AG09319 (cell line): ENCODE measurements at places on chromosomes 7 and 10.

DNA sequence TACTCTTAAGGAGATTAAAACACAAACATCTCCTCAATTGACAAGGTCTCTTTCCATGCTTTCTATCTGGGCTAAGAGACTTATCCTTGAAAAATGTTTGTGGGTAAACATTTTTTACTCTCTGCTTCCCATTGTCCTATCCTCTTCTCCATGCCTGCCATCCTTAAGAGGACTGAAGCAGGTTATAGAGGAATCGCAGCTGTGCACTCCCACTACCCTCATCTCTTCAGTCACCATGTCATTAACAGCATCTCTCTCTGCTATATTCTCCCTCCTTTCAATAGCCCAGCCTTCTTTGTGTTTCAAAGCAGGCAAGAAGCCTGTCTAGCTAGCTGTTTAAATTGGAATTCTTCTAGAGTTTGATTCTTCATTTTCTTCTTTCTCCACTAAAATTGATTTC, 22.6 kb downstream of the COL1A2 start:
- DNase-seq, result no peak

GRCh38 chr7:138549082-138549481, 89.0 kb downstream of the TRIM24 start:
- DNase-seq, result no peak

DNA sequence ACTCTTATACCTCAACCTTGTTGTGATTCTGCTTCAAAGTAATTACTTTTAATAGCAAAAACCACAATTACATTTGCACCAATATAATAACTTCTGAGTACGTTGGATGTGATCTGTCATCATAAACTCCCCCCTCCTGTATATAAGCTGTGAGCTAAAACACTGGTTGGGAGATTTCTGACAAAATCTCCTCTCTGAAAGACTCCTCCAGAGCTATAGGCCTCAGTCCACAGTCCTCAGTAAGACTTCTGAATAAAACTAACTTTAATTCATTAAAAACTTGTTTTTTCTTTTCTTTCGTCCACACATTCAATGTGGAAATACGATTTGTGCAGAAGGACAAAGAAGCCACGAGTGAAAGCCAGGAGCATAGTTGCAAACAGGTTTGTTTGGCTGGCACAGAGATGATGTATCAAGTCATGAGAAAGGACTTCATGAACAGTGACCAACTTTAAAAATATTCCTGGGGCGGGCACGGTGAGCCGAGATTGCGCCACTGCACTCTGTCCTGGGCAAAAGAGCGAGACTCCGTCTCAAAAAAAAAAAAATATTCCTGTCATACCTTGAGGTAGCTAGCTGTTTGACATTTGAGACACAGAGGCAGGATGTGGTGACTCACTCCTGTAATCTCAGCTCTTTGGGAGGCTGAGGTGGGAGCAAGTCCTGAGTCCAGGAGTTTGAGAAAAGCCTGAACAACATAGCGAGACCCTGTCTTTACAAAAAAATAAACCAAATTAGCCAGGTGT, 91.1 kb upstream of the ARHGAP21 start:
- no peak for DNase-seq

GRCh38 chr7:92645114-92646061, 55.2 kb upstream of the FAM133B start:
- no peak for DNase-seq

GRCh38 chr7:137771679-137772078, 75.1 kb downstream of the DGKI start:
- no peak for DNase-seq

DNA sequence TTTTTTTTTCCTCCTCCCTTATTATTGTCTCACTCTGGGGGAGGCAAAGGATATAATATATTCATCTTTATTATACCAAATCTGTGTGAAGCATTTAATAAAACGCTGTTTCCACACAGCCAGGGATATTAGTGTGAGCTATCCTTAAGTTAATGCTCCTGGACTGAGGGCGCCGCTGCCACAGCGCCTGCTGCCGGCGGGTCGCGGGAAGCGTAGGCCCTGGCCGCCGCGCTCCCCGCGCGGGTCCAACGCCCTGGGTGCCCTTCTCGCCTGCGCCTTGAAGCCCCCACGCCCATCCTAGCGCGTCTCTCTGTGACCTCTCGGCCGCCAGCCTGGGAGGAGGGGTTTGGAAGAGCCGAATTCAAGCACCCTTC, 9.5 kb upstream of the LBX1 start:
- no peak for DNase-seq

- DNase-seq, result no peak
Measured at GRCh38 chr10:59808896-59809643, 55.8 kb upstream of the MRLN start.

DNA sequence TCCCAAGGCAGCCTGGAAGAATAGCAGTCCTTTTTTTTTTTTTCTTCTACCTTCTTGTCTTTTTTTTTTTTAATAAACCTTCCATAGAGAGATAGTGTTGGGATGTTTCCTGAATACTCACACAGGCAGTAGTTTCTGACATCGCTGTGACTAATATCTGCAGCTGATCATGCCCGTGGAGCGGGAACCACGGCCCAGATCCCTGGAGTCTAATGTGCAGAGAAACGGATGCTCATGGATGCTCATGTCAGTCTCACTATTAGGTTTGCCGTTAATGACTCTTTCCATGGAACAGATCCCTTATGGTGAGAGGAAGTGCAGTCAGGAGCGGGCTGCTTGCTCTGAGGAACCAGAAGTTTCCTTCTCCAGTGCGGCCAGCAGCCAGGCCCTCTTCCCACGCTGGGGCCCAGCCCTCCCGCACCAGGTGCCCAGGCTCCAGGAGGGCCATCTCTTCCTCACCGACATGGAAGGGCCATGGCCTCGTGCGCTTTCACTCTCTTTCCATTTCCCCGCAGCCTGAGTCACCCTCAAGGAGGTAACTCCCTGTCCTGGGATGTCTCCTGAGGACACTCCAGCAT, 132.5 kb downstream of the WDR37 start:
- no peak for DNase-seq

DNA sequence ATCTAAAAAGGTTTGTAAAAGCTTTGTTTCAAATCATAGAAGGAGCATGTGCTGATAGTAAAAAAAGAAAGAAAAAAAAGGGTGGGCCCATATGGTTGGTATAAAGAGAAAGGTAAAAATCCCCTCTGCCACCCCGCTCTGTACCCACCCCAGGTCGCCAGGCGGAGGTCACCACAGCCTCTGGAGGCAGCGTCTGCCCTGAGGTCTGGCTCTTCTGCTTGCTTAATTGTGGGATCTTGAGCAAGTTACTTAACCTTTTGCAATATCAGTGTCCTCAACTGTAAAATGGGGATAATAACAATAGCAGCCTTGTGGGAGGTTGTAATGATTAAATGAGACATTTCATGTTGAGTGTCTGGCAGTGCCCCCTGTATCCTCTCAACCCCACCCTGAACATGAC, 10.7 kb upstream of the PCBD1 start:
- no peak for DNase-seq

- peak; percentile 63 for DNase-seq
Measured at GRCh38 chr7:112930787-112931186, 140.6 kb upstream of the TMEM168 start.

- no peak for DNase-seq
Measured at GRCh38 chr7:32150039-32150438, 79.8 kb upstream of the PDE1C start.
